ENCODE measurements at places on chromosomes 6 and 20. TPM values are rescaled to one million over a fixed set of nuclear protein-coding genes. Genes with fewer than 3 reads are reported as not detected.

LTB gene
- 0.52 TPM for total RNA-seq

DNA sequence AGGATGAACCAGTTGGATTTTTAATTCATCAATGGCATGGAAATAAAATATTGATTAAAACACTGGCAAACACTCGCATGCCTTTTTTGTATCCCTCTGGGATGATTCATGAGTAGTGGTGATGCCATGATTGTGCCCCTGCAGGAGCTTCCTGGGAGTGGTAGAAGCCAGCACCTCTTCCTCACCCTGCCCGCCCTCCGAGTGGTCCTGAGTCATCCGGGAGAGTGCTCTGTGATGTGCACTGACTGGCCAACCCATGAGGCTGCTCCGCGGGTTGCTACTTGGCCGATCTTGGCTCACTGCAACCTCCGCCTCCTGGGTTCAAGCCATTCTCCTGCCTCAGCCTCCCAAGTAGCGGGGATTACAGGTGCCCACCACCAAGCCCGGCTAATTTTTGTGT, 27.4 kb downstream of the GJA10 start:
- no peak for DNase-seq
- no peaks in the 10 kb centered on the region for H3K4me1 ChIP-seq
- no peaks in the 10 kb centered on the region for H3K27me3 ChIP-seq
- no peak overlapping the region for H3K27ac ChIP-seq
- no peaks in the 10 kb centered on the region for H3K36me3 ChIP-seq
- H3K4me3 ChIP-seq, result no peak overlapping the region

DNA sequence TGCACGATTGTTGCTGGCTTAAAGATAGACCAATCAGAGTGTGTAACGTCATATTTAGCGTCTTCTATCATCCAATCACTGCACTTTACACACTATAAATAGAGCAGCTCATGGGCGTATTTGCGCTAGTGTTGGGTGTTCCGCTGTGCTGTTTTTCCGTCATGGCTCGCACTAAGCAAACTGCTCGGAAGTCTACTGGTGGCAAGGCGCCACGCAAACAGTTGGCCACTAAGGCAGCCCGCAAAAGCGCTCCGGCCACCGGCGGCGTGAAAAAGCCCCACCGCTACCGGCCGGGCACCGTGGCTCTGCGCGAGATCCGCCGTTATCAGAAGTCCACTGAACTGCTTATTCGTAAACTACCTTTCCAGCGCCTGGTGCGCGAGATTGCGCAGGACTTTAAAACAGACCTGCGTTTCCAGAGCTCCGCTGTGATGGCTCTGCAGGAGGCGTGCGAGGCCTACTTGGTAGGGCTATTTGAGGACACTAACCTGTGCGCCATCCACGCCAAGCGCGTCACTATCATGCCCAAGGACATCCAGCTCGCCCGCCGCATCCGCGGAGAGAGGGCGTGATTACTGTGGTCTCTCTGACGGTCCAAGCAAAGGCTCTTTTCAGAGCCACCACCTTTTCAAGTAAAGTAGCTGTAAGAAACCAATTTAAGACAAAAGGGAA, 57.9 kb downstream of the TRIM38 start:
- peak overlapping the region; percentile 83 for H3K4me3 ChIP-seq
- no peaks in the 10 kb centered on the region for H3K27me3 ChIP-seq
- no peaks in the 10 kb centered on the region for H3K36me3 ChIP-seq
- peaks cover 28% of the 10 kb centered on the region for H3K4me1 ChIP-seq
- peak; percentile 84 for DNase-seq
- H3K27ac ChIP-seq, result peak overlapping the region; percentile 95

GRCh38 chr6:45626087-45626891, 248.6 kb upstream of the SUPT3H start:
- peak; percentile 87 for DNase-seq
- H3K4me1 ChIP-seq, result peaks cover 26% of the 10 kb centered on the region
- H3K27me3 ChIP-seq, result no peaks in the 10 kb centered on the region
- peak overlapping the region; percentile 73 for H3K27ac ChIP-seq
- no peaks in the 10 kb centered on the region for H3K36me3 ChIP-seq

DNA sequence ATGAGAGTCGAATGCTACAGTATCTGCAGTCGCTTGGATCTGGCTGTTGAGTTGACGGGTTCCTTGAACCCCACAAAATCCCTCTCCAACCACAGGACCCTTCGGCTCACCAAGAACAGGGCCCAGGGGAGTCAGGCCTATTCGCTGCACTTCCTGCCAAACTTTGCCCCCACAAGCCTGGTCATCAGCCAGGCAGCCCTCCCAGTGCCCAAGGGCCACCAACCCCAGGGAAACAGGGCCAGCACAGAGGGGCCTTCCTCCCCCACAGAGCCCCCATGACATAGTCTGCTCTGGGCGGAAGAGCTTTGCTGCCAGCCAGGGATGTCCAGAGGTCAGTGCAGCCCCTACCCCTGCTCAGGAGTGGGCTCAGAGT, 34.5 kb upstream of the MRGBP start:
- DNase-seq, result no peak
- no peak overlapping the region for H3K27ac ChIP-seq
- no peak overlapping the region for H3K4me3 ChIP-seq
- H3K4me1 ChIP-seq, result no peaks in the 10 kb centered on the region

- H3K4me3 ChIP-seq, result no peak overlapping the region
- no peaks in the 10 kb centered on the region for H3K36me3 ChIP-seq
- no peak for DNase-seq
- H3K4me1 ChIP-seq, result no peaks in the 10 kb centered on the region
- no peak overlapping the region for H3K27ac ChIP-seq
- no peaks in the 10 kb centered on the region for H3K27me3 ChIP-seq
These were observed 43.1 kb downstream of the ESR1 start for GRCh38 chr6:151850479-151851003.

GRCh38 chr6:98827295-98828159, 6.8 kb upstream of the POU3F2 start:
- peaks cover 86% of the 10 kb centered on the region for H3K27me3 ChIP-seq
- no peak overlapping the region for H3K27ac ChIP-seq
- no peak for DNase-seq
- peak overlapping the region; percentile 27 for H3K4me3 ChIP-seq
- H3K4me1 ChIP-seq, result peaks cover 24% of the 10 kb centered on the region
- H3K36me3 ChIP-seq, result no peaks in the 10 kb centered on the region

Measured in astrocyte (in vitro differentiated cells and primary cell).